Stimulated activated CD4-positive, alpha-beta T cell treated with anti-CD3 and anti-CD28 coated beads, Interleukin-4, amount 100 ng/mL, for 48 hours (primary cell): ENCODE measurements at places on chromosomes 12 and 14.

DNA sequence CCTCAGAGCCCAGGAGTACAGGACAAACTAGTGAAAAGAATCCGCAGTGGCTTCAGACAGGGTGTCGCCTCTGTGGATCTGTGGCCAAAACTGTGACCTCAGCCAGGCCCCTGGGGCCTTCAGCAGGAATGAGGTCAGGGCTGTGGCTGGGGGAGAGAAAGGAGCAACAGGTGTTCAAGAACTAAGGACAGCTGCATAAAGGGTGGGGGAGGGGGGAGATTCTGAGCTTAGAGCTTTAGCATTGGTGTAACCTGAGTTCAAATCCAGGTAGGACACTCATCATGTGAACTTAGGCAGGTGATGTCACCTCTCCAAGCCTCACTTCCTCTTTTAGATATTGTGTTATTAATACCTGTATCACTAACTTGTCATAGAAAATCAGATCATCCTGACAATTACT lies 40.9 kb upstream of the CORO1C start:
- DNase-seq, result no peak

GRCh38 chr12:52425466-52425865 lies 8.7 kb downstream of the KRT75 start:
- no peak for DNase-seq

GRCh38 chr12:22935090-22935489 lies 310.1 kb downstream of the ETNK1 start:
- DNase-seq, result no peak

DNA sequence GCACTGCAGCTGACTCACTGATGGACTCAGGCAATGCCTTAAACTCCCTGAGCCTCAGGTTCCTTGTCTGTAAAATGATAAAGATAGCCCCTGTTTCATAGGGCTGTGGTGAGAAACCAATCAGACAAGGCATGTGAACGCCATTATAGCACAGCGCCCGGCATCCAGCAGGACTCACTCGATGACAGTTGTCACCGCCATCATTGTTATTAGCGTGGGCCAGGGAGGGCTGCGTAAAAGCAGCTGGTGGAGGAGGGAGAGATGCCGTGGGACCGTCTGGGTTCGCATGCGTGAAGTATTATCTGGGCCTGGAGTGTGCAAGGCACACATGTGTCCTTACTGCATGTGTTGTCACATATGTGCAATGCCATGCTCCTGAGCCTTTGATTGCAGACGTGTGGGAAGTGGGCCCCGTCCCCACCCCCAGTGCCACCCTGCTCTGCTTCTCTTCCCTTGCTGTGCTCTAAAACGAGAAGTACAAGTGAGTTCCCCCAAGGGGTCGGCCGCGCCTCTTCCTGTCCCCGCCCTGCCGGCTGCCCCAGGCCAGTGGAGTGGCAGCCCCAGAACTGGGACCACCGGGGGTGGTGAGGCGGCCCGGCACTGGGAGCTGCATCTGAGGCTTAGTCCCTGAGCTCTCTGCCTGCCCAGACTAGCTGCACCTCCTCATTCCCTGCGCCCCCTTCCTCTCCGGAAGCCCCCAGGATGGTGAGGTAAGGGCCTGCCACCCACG lies at the start of gene PTPN6:
TSS of gene PTPN6 (plus strand) at position 546 of the 730 bp plus-strand sequence. CDS start at position 703, 157 bp downstream.
- DNase-seq, result no peak

DNA sequence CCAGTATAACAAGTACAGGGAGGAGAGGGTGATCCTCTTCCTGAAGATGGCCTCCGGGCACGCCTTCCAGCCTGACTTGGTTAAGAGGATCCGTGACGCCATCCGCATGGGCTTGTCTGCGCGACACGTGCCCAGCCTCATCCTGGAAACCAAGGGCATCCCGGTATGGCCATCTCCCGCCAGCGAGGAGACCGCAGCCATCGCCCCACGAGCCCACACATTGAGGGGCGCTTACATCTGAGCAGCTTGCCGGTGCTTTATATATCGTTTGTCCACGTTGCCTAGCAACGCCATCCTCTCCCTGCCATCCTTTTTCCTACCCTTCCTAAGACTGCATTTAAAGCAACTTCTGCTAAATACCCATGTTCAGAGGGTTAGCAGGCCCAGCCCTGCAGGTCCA lies 71.5 kb downstream of the AACS start:
- no peak for DNase-seq

GRCh38 chr12:12718853-12719252 lies 1.7 kb downstream of the CDKN1B start:
- no peak for DNase-seq

GRCh38 chr12:54371328-54372112 lies 7.2 kb upstream of the GPR84 start:
- DNase-seq, result no peak

DNA sequence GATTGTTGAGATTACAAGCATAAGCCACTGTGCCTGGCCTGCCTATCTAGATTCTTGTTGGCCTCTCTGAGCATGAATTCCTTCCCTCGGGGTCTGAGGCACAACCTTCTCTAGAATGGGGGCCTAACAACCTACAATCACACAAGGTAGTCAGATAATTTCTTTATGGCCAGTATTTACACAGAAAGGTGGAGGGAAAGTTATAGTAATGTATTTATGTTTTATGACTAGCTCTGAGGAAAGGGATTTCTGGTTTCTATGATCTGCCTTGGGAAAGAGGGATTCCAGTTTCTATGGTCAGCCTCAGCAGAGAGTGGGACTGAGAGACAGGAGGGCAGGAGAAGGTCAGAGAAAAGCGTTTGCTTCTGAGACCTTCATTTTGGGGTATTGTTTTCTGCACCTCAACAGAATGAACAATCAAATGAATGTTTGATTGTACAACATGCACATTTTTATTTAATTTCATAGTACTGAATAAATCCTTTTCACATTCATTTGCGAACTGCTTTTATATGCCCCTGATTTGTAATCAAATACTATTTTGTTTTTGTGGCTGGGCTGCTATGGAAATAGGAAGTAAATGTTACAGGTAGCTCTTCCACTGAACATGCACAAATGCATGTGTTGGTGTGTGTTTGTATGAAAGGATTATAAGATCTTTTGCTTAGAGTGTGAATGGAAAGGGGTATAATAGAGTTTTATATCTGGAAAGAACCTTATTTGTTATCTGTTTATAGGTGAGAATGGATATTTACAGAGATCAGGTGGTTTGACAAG lies 499.7 kb upstream of the RGS6 start:
- no peak for DNase-seq
